T-helper 1 cell (primary cell): ENCODE measurements at places on chromosomes 7 and 10.
A peak's percentile ranks its signal among the peaks of the same experiment; 100 is the strongest.

- no peak for DNase-seq
These were observed 51.2 kb upstream of the LRRC4 start for GRCh38 chr7:128082431-128082830.

- no peak for DNase-seq
These were observed 3.9 kb upstream of the CNNM1 start for GRCh38 chr10:99325281-99325680.

- no peak for DNase-seq
These were observed 821.9 kb upstream of the AUTS2 start for GRCh38 chr7:68776326-68776725.

- DNase-seq: no peak
These were observed 41.9 kb downstream of the ENO4 start for GRCh38 chr10:116891208-116891607.

GRCh38 chr7:83394776-83395175 lies 232.1 kb upstream of the PCLO start:
- DNase-seq: no peak

DNA sequence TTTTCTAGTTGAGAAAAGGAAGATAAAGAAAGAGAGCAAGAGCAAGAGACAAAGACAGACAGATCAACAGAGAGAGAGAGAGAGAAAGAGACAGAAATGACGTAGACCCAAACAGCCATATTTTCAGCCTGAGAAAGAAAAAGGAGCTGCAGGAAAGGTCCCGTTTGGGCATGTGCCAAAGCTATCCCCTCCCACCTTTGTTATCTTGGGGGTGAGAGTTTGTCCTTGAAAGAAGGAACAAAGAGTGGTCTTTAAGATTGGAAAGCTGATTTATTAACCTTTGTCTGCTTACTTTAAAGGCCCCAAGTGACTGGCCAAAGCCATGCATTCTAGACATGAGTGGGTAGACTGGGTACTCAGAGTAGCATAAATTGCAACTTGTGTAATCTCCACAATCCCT lies 98.2 kb downstream of the AOAH start:
- DNase-seq: no peak

DNA sequence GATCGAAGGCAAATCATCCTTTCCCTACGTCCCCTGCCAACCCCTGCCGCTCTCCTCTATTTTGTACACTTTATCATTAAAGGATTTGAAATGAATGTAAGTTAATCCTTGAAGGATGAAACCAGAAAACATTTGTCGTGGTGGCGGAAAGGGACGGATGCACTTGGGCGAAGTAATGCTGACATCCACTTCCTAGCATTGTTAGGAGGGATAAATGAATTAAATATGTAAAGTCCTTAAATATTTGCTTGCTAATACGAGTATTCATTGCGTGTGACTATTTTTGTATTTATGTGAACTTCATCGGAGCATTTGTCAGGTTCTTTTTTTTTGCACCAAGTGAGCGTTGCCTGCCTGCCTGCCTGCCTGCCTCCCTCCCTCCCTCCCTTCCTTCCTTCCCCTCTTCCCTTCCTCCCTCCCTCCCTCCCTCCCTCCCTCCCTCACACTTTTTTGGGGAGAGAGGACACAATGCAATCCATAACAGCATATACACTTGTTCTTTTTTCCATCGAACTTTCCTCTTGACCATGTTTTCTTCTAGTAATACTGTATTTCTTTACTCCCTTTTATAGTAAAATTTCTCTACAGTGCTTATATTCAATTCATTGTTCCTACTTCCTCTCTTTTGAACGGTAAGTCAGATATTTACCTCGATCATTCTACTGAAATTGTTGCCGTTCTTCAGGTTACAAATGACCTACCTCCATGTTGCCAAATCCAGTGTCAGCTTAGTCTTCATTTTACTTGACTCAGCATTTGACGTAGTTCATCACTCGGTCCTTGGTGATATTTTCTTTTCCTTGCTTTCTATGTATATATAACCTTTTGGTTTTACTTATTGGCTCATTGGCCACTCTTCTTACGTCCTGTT lies 831 bp downstream of the CCDC7 start:
- DNase-seq: no peak

DNA sequence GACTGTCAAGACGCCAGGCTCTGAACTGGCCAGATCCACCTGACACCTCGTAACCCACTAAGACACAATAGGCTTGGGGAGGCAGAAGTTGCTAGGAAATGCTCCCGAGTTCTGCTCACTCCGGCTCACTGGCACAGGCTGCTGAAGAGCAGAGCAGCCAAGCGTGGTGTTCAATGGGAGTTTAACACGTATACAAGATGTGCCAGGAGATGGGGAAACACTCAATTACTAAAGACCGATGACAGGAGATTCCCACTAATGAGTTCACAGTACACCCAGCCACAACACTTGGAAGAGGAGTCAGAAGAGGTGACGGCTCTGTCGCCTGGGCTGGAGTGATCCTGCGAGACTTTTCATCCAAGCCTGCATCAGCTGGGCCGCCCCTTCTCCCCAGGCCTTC lies 303.4 kb downstream of the GFRA1 start:
- DNase-seq: no peak

GRCh38 chr7:28155019-28155660 lies 25.5 kb downstream of the JAZF1 start:
- peak; percentile 70 for DNase-seq

GRCh38 chr10:60570896-60571295 lies 181.2 kb upstream of the ANK3 start:
- no peak for DNase-seq

DNA sequence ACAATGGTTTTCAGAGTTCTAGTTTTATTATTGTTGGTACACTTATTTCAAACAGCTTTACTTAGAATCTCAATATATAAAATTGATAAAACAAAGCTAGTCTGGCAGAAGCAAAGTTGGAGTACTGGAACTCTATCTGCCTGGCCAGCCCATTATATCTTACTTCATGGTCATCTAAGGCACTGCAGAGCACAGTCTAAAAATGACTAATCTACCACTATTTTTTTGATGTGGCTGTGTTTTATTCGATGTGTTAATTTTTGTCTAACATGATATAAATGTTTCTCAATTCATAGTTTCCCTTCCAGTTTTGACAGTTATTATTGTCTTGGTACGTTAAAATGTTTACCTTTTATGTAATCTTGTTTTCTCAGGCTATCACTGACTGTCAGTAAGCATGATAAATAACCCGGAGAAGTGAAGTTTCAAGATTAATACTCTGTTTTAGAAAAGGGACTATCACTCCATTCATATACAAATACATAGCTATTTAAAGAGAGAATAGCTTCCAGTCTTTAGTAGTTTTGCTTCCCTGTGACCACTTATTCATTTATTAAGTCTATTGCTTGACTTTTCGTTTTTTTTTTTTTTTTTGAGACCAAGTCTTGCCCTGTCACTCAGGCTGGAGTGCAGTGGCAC lies 60.6 kb upstream of the CSTF2T start:
- DNase-seq: no peak

GRCh38 chr7:142153400-142153799 lies 41.9 kb downstream of the MGAM2 start:
- no peak for DNase-seq

GRCh38 chr7:152520861-152521302 lies 85.1 kb upstream of the KMT2C start:
- no peak for DNase-seq

GRCh38 chr7:85061456-85061855 lies 125.4 kb downstream of the SEMA3D start:
- no peak for DNase-seq

- no peak for DNase-seq
These were observed 74.2 kb upstream of the CDCA7L start for GRCh38 chr7:22019931-22020330.

DNA sequence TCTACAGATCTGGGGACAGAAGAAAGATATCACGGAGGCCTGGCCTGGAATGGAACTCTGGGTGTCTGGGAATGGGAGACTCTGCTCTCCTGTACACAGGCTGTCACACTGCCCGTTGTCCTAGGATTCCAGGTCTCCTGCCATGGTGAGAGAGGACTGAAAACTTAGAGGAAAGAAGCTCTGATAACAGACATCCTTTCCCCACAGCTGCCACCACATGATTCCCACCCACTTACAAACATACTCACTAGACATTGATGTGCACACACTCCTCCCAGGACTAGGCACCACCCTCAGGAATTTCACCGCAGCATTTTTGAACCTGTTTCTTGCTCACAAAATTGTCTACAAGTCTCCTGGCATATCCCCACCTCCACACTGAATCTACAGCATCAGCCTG lies 5.7 kb downstream of the ZNF92 start:
- no peak for DNase-seq

GRCh38 chr10:58951746-58952145 lies 224.7 kb upstream of the PHYHIPL start:
- DNase-seq: no peak

DNA sequence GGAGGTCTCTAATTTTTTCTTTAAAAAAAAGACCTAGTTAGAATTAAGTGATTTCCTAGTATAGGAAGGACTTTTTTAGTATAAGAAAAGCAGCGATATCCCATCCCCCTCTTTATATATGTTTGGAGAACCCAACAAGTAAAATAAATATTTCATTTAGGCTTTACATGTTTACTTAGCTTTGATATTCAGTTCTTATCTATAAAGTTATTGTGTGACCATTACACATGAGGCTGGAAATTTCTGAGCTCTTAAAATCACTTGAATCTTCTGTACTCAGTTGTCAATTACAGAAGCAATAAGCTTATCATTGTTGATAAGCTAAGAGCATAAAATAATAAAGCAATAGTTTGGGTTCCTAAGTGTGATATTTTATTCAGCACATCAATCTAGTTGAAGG lies 89.7 kb downstream of the AASS start:
- DNase-seq: no peak

DNA sequence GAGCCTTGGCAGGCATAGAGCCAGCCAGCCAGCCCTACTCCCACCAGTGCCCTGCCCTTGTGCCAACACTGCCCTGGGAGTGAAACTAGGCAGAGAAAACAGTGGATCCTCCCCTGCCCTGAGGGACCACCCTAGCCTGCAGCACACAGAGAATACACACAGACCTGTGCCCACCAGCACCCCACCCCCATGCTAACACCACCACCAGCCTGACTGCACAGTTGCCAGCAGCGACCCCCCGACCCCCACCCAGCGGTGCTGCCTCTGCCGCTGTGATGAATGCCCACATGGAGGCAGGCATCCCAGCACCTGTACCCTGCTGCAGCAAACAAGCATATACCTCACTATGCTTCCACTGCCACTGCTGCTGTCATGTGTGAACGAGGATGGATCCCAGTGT lies 9.4 kb upstream of the MIOS start:
- DNase-seq: no peak

DNA sequence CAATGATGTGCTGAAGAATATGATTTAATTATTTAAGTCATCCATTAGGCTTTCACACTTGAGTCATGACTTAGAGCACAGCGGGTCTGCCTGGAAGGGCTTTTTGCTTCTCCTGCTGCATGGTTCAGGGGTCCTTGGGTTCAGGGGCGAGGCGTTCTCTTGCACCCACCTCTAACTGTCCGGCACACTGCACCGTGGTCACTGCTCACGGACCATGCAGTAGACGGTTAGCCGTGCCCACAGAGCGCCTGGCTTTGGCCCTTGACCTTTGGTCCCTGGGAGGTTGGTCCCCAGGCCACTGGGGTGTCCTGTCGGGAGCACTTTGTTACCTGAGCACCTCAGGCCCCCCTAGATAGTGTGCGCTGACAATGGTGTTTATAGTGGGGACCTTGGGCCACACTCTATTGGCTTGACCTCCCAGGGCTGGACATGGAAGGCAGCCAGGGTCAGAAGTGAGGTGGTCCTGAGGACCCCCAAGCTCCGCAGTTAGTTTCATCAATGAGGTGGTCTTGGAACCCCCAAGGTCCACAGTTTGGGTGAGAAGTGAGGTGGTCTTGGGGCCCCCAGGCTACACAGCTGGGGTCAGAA lies 110.6 kb downstream of the ACTR3B start:
- no peak for DNase-seq

DNA sequence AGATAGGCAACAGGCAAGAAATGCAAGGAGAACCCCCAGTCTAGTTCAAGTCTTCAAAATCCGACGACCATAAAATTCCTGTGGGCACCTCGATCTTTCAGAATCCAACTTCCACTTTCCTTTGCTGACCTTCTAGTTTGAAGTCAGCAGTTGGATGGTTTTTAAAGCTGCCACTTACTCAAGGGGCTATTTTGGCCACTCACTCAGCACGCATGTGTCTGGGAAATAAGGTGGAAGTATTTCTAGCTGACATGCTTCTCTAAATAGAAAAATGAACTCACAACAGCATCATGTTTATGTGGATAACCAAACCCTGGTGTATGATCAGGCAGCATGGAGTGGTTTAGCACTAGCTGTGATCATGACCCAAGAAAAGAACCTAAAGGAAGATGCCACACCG lies at the start of gene NRAP:
Gene NRAP, minus strand, starts transcription at position 134 of the 400 bp plus-strand sequence. CDS start 159 bp downstream, outside the sequence.
- no peak for DNase-seq

DNA sequence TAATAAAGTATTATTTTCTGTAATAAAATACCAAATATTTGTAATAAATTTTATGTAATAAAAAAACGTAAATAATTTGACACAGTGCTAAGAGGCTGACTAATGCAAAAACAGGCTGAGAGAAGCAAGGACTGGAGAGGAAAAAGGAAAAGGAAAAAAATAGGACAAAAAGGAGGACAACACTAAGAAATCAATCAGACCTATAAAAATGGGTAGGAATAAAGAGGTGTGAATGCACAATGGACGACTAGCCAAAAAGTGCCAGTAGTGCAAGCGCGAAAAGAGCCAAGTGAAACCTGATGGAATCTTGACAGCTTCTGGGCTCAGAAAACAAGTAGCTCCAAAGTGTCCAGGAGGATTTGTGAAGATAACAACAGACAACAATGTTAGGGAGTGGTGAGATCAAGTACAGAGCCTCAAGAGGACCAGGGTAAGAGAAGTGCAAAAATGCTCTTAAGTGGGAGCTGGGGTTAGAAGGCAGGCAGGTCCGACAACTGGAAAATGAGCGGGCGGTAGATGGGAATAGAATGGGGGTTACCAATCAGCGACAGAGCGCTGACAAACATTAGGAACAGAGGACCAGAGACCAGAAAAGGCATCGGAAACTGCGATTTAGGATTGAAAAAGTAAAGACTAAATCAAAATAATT lies 1.2 kb downstream of the BRAF start:
- DNase-seq: peak; percentile 3

DNA sequence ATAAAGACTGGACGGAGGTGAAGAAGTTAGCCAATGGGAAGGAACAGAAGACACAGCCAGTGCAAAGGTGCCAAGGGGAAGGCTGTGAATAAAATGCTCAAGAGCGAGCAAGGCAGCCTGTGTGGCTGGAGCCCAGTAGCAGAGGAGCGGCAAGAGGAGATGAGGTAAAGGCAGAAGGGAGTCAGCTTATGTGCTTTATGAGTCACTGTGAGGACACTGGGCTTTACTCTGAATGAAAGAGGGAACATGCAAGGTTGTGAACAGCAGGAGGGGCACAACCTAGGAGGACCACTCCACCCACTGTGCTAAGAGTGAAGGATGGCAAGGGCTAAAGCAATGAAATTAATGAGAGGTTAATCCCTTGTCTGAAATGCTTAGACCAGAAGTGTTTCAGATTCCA lies 129.0 kb upstream of the ODAD2 start:
- DNase-seq: no peak
